Esophagus muscularis mucosa (tissue), 4 donors: ENCODE measurements at places on chromosomes 11 and 22. TPM values are rescaled to one million over a fixed set of nuclear protein-coding genes. Genes with fewer than 3 reads are reported as not detected.

GRCh38 chr11:10019906-10020682, 273.9 kb downstream of the SBF2 start:
- DNase-seq, result no peak
- no peak overlapping the region for H3K27ac ChIP-seq
- H3K27me3 ChIP-seq, result no peaks in the 10 kb centered on the region
- no peak overlapping the region for H3K4me3 ChIP-seq

DNA sequence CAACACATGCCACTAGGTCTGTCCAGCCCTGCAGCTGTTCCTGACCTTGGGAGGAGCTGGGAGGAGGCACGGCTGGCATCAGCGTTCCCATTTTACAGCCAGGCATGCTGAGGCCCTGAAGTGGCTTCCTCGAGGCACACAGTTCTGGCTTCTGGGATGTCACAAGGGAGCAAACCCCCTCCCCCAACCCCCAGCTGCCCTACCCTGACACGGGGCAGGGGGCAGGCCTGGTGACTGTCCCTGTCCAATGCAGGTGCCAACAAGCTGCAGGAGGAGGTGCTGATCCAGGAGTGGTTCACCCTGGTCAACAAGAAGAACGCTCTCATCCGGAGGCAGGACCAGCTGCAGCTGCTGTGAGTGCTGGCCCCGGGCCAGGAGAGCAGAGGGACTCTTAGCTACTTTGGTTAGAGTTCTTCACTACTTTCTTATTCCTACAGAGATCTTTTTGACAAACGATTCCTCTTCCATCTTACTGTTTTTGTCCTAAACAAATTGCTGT, 5.3 kb downstream of the KCNK7 start:
- H3K4me1 ChIP-seq, result peaks cover 94% of the 10 kb centered on the region
- no peak overlapping the region for H3K4me3 ChIP-seq
- DNase-seq, result no peak
- peak overlapping the region; percentile 96 for H3K27ac ChIP-seq

DNA sequence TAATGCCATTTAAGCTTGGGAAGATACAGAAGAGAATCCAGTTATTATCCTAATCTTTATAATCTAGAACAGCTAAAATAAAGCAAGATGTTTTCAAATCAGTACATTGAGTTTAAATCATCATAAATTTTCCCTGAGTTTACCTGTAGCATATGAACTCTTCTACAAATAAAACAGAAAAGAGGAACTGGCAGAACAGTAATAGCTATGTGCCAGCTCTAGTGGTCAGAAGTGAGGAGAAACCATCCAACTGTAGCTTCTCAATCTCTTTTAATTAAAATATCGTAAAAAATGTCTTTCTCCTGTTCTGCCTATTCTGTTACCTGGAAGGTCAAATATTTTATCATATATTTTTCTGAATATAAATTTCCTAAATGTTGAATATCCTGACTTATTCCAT, 266.9 kb downstream of the SOX6 start:
- no peak overlapping the region for H3K27ac ChIP-seq
- DNase-seq, result no peak
- H3K4me3 ChIP-seq, result no peak overlapping the region
- H3K27me3 ChIP-seq, result no peaks in the 10 kb centered on the region
- H3K4me1 ChIP-seq, result no peaks in the 10 kb centered on the region
- H3K36me3 ChIP-seq, result no peaks in the 10 kb centered on the region

CHADL gene
- 7.8 TPM for total RNA-seq

CALCB gene
- total RNA-seq, result not detected

ART1 gene
- total RNA-seq, result not detected
